Spinal cord (tissue), 10 donors: ENCODE measurements at places on chromosomes 1 and 21. TPM values are rescaled to one million over a fixed set of nuclear protein-coding genes. Genes with fewer than 3 reads are reported as not detected.
A peak's percentile ranks its signal among the peaks of the same experiment; 100 is the strongest.

DNA sequence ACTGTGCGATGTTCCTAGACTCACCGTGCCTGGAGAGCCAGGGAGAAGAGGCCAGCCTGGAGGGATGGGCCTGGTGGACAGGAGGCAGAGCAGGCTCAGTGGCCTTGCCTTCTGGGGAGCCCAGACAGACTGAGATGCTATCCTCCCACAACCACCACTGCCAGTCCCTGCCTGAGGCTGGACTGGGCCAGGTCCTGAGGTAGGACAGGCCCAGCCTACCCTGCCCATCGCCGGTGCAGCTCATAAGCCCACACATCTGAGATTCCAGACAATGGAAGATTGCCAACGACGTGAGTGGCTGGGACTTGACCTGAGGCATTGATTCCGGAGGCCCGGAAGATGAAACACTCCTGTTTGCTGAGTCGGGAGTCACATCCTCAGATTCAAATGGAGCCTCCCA lies 5.8 kb downstream of the CLEC20A start:
- DNase-seq = no peak

- DNase-seq = no peak
Observed at GRCh38 chr1:164958982-164959768, 397.3 kb downstream of the LMX1A start.

GRCh38 chr21:36753556-36753955 lies 54.6 kb downstream of the SIM2 start:
- no peak for DNase-seq

DNA sequence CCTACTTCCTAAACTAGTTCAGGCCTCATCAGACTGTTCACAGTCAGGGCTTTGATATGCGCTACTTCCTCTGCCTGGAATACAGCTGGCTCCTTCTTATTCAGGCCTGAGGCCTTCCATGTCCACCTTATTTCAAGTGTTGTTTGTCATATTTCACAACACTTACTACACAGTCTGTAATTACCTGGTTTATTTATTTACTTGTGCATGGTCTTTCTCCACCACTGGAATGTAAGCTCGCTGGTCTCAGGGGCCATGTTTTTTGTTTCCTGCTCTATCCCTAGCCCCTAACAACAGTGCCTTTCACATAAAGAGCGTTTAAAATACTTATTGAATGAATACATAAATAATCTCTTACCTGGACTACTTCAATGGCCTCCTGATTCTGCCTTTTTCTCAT lies 4.6 kb upstream of the SRSF4 start:
- DNase-seq = no peak

UCHL5 gene
- 54.3 TPM for total RNA-seq

BNIPL gene
- total RNA-seq = 0.20 TPM

DNA sequence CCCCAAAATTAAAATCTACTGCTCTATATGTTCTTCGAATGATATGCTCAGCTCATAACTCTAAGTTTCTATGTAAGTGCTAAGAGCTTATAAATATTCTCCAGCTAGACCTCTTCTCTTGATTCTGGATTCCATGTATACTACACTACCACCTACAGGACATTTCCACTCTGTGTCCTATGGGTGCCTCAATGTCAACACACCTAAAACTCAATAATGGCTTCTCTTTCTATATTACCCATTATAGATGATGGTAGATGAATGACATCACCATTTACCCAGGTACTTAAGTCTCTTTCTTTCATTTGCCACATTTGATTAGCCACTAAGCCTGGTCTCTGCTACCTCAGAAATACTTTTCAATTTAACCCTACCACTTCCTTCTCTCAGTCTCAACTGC lies 41.3 kb downstream of the TBX19 start:
- no peak for DNase-seq

DNA sequence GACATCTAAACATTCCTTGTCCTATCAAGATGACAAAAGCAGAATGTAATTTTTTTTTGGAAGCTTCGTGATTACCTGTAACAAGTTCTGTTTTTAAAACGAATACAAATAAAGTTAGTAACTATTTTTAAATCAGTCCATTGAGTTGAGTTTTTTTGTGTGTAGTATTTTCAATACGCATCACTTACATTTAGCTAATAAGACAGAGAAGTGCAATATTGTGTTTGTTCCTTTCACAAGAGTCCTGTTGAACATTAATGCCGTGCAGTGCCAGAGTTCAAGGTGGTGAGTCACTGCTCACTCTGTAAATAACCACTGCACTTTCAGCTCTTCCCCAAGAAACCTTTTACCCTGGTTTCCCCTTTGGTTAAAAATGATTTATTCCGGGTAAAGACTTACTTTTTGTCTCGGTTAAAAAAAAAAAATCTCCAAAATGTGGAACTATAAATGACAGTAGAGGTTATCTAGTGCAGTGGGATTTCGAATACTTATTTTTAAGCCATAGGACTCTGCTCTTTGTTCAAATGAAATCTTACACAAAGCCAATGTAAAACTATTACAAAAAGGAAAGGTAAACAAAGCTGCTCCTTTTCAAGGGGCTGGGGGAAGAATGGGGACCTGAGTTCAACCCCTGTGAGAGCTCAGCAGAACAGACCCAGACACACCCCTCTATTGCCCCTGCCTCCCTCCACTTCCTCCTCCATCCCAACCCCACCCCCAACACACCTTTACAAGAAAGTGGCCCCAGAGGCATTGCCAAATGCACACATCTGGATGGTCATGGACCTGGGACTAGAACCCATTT lies 14.8 kb upstream of the NCMAP start:
- DNase-seq = no peak

DNA sequence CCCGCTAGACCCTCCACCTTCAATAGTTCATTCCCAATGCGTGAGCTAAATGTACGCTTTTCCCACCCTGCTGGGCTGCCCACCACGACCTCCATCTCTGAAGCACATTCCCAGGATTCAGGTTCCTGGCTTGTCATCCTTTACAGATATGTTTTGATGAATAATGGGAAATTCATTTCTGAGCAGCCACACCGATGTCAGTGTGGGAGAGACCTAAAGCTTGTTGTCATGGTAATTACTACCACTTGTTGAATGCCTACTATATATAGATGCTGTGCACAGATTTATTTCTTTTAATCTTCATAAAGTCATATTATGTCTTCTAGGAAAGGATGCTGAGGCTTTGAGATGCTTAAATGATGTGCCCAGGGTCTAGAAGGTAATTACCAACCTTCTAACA lies 8.0 kb downstream of the RCSD1 start:
- DNase-seq = no peak

- DNase-seq = no peak
Observed at GRCh38 chr1:24927988-24928688, 1.9 kb downstream of the RUNX3 start.

- peak; percentile 48 for DNase-seq
Observed at GRCh38 chr1:9234223-9235095, at the start of gene H6PD. H6PD (plus strand) TSS chr1:9234774; CDS start chr1:9244935, 10,161 bp downstream.

GRCh38 chr1:84078108-84078841 lies 65.8 kb upstream of the PRKACB start:
- DNase-seq = peak; percentile 28

- DNase-seq = no peak
Observed at GRCh38 chr21:46636181-46636512, 673 bp downstream of the PRMT2 start.

GRCh38 chr1:100706296-100706695 lies 13.2 kb upstream of the VCAM1 start:
- DNase-seq = no peak

DNAJC28 gene
- total RNA-seq = 5.4 TPM

GRCh38 chr1:1273209-1273511 lies 494 bp downstream of the UBE2J2 start:
- no peak for DNase-seq

RPE65 gene
- 4.0 TPM for total RNA-seq

TMEM59 gene
- total RNA-seq = 290 TPM

GRCh38 chr1:192435704-192436103 lies 118.9 kb downstream of the RGS21 start:
- no peak for DNase-seq
